ENCODE measurements at places on chromosomes 16 and 17.

DNA sequence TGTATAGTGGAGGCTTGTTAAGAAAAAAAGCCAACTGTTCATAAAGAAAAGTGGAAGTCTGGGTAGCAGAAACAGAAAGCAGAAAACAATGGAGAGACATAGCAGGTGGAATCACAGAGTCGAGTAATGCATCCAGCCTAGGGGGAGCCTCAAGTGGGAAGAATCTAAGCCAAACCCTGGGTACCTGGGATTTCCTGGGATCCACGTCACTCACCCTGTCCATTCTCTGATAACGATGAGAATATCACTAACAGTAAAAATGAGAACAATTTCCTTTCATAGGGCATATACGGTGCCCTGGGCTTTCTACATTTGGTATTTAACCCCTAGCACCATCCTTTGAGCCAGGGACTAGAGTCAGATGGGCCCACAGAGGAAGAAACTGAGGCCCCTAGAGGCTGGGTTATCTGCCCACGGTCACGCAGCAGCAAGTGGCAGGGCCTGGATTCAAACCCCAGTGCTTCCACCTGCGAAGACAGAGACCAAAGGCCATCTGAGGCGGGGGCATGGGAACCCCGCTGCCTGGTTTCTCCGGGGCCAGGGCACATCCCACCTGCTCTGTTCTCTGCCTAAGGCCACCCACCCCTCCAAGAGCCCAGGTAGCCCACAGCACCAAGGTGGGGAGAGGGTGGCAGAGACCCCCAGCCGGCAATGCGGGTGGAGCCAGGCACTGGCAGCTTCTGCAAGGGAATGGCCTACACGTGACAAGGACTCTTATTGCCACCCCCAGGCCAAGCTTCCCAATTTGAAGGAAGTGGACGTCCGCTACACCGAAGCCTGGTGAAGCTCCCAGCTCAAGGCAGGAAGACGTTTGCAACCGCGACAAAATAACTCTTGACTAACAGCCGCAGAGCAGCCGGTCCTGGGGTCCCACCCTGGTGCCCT, 69.8 kb upstream of the PLCG2 start:
- no peak for DNase-seq

DNA sequence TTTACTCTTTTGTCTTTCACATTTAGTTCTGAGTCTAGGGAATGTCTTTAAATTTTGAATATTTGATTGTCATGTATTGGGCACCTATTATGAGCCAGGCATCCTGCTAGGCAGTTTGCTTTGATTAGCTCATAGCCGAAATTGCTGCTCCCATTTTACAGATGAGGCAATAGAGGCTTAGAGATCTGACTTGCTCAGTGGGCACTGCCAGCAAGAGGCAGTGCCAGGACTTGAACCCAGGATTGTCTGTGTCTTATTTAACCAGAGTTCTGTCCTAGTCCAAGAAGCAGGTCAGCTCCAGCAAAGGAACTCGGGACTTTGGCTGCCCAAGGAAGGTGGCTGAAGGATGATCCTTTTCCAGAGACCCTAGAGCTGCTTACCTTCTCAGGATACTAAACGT, 24.5 kb downstream of the BEAN1 start:
- no peak for DNase-seq

- DNase-seq = no peak
Measured at GRCh38 chr17:40320756-40321523, 12.0 kb downstream of the RARA start.

DNA sequence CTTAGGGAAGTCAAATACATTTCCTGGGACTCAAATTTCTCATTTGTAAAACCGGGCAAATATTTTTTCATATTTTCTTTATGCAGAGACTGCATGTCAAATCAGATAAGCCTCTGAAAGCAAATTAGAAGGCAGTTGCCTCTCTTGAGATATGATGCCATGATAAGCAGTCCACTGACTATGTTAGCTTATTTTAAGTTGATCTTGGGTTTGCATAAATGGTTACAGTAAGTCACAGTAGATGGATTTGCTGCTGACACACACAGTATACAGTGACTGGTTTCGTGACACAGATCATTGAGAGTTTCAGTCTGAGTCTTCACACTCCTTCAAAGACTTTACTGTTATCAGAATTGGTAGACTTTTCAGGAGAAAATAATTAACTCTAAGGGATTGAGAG, 927.6 kb upstream of the CDH8 start:
- no peak for DNase-seq

- DNase-seq = no peak
Measured at GRCh38 chr16:17970157-17970765, 366.3 kb downstream of the NPIPA8 start.

- peak; percentile 34 for DNase-seq
Measured at GRCh38 chr16:22189473-22190080, 16.5 kb upstream of the EEF2K start.

GRCh38 chr17:47692895-47693730, 848 bp upstream of the TBKBP1 start:
- peak; percentile 38 for DNase-seq

DNA sequence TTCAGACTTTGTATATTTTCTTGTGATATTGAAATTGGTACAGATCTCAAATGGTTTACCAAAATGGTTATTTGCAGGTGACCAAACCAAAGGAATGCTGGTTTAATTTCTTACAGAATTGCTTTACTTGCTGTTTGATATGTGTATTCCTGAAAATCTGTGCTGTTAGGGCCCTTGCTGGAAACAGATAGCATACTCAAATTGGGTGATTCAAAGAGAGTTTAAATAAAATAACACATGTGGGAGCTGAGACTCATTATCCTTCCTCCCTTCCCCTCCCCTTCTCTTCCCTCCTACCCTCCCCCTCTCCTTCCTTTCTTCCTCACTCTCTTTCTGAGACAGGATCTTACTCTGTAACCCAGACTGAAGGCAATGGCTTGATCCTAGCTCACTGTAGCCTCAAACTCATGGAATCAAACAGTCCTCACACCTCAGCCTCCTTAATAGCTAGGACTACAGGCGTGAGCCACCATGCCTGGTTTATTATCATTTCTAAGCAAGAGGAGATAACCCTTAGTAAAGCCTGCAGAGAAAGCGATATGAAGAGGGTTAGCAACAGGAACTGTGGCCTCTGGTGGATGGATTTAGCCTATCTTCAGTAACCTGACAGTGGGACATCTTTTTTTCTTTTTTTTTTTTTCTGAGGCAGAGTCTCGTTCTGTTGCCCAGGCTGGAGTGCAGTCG, 141.9 kb downstream of the BCAS3 start:
- no peak for DNase-seq

Measured in DMS 273 treated with DMSO at 0.1 percent for 48 hours (cell line).